ENCODE measurements at places on chromosomes 2 and 18. TPM values are rescaled to one million over a fixed set of nuclear protein-coding genes. Genes with fewer than 3 reads are reported as not detected.

GRCh38 chr18:2910261-2910660, 63.5 kb downstream of the EMILIN2 start:
- no peak for DNase-seq

DNA sequence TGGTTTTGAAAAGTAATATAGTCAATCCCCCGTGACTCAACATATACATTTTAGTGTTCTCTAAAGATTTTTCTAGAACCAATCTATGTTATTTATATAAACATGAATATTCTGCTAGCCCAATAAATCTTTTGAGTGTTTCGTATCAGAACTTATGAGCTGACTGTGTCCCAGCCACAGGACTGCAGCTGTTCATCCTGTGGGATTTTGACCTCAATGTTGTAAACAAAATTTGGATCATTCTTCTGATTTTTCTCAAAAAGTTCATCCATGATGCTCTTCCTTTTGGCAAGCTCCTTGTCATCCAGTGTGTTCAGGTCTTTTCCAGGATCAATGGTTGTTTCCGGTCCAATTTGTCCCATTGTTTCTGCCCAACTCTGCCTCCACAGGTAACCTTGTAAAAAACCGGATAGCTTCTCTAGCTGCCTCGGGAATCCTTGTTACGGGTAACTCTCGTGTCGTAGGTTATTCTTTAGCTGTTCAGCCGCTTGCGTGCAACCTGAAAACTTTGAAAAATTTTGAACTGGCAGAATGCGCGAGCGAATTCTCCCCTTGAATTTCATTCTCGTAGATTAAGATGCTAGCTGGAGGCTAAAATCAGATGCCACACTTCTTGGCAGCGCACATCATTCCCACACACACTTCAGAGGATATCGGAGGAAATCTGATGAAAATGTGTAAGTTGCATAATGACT, 195.2 kb downstream of the SH3BP4 start:
- no peak for DNase-seq

GRCh38 chr2:43387092-43388062, 161.0 kb upstream of the ZFP36L2 start:
- no peak for DNase-seq

The PROKR1 gene
- total RNA-seq, result not detected

DNA sequence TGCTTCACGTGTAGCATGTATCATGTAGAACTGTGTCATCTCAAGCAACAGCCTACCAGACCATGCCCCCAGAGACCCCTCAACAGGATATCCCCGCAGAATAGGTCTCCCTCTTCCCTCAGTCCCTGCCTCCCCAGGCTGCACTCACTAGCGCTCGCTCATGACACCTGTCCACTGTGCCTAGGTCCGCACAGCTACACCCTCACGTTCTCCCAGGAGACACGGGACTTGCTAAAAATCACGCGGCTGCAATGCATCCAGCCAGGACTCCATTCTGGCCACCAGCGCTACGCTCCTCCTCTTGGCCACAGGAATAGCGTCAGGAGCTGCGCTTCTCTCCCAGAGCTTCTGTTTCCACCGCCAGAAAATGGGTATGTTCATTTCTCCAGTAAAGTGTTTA, 2.5 kb downstream of the PXDN start:
- DNase-seq, result peak; percentile 23

The AQP12B gene
- not detected for total RNA-seq

The C1QL2 gene
- total RNA-seq, result not detected

Measured in left ventricle myocardium superior (tissue), 1 donor.